ENCODE measurements at places on chromosomes 3 and 15. TPM values are rescaled to one million over a fixed set of nuclear protein-coding genes. Genes with fewer than 3 reads are reported as not detected.

The GOLGA8Q gene
- polyA plus RNA-seq = 1.5 TPM

The FANCD2OS gene
- polyA plus RNA-seq = 0.13 TPM

- no peak for DNase-seq
Observed at GRCh38 chr3:187261541-187261969, 30.0 kb downstream of the MASP1 start.

DNA sequence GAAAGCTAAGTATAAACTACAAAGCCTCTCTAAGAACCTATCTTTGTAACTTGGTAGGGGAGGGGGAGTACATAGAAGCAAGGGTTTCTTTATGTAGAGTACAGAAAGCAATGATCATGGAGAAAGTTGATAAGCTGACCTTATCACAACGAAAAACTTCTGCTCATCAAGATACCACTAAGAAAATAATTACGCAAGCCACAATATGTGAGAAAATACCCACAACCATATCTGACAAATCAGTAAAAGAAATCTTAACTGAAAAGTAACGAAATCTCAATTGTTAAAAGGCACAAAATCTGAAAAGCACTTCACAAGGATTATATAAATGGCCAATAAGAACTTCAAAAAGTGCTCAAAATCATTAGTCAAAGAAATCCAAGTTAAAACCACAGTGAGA, 35.1 kb upstream of the RPS17 start:
- no peak for DNase-seq

GRCh38 chr3:181752202-181752671, 40.5 kb downstream of the SOX2 start:
- DNase-seq = no peak

DNA sequence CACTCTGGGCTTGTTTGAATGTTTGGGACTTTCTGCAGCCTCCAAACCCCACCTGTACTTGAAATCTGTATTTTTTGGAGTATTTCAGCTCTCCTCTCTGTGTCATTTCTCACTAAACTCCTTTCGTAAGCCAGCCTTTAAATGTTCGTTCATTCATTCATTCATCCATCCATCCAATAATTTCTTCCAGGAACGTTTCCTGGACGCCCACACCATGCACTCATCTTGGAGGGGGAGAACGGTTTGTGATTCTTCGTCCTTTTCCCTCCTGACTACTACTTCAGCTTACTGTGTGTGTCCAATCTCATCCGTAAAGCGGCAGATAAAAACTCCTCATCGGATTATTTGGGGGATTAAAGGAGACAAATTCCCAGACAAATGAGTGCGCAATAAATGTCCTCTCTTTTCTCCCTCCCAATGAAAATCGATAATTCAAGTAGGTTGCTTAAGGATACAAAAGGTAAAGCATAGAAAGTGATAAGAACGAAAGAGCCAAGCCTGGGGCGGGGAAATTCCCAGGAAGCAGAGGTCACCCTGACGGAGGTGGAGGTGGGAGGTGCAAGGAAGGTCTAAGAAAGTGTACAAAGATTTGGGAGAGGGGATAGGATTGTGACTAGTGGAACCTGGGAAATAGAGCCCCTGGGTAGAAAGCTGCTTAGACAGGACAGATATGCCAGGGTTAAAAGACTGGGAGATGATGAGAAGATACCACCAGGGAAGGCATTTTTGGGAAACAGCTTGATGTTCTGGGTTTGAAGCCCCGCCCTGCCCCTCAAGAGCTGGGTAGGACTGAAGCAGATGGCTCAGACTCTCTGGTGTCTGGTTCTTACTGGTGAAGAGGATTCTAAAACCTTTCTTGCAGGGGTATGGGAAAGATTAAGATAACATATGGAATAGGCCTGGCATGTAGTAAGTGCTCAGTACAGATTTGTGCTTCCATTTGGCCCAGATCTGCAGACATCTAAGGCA, 896 bp upstream of the KLHL25 start:
- DNase-seq = no peak

DNA sequence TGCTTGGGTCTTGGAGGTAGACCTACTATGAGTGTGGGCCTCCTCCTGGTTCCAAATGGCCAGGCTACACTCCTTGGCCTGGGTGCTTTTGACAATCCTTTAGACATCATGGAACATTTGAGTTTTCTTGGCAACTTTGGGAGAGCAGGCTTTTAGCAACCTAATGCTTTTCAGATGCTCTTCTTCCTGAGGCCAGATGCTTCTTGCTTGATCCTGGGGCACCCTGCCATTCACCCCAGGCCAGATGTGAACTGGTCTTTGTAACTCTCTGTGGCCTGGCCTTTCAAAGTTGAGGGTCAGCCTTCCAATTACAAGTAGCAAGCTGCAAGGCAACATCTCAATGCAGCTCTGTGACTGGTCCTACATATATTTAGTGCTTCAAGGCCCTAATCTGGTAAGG, 40.5 kb downstream of the RTP1 start:
- DNase-seq = no peak

The MORC1 gene
- 0.63 TPM for polyA plus RNA-seq

The C3orf22 gene
- polyA plus RNA-seq = 0.23 TPM
